ENCODE measurements at places on chromosomes 2 and 18.

GRCh38 chr2:236158969-236159777 lies 9.0 kb downstream of the GBX2 start:
- no peak for DNase-seq

- DNase-seq: no peak
Observed at GRCh38 chr2:38740851-38741731, 10.1 kb downstream of the SRSF7 start.

DNA sequence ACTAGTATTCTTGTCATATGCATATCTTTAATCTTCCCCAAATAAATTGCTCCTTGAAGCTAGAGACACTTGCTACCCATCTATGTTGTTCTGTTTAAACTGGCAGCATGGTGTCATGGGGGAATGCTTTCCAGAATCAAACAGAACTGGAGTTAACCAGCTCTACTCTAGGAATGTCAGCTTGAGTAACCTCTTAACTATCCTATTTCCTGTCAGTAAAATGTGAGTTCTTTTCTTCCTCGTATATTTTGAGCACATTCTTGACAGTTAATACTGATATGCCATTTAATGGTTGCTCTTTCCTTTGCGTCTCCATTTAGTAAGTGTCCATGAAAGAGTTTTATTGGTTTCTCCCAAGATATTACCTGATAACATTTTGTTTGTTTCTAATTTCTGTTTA lies 23.0 kb downstream of the CNTNAP5 start:
- DNase-seq: no peak

- no peak for DNase-seq
Observed at GRCh38 chr2:23698721-23699579, 228.0 kb downstream of the ATAD2B start.

DNA sequence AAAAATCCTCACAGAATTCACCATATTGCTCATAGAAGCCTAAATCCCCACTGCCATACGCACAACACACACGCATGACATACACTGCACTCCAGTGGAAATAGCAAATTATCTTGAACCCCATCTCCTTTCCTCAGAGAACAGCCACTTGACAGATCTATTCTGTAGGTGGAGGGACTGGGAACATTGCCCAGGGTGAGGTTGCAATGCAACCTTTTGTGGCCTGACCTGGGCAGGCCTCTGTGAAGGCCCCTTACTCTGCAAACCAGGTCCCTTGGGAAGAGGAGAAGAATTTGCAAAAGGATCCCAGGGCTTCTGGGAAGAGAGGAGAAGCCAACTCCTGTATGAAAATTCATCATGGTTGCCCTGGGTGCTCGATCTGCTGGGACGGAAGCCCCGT lies 51.9 kb downstream of the SDC1 start:
- no peak for DNase-seq

DNA sequence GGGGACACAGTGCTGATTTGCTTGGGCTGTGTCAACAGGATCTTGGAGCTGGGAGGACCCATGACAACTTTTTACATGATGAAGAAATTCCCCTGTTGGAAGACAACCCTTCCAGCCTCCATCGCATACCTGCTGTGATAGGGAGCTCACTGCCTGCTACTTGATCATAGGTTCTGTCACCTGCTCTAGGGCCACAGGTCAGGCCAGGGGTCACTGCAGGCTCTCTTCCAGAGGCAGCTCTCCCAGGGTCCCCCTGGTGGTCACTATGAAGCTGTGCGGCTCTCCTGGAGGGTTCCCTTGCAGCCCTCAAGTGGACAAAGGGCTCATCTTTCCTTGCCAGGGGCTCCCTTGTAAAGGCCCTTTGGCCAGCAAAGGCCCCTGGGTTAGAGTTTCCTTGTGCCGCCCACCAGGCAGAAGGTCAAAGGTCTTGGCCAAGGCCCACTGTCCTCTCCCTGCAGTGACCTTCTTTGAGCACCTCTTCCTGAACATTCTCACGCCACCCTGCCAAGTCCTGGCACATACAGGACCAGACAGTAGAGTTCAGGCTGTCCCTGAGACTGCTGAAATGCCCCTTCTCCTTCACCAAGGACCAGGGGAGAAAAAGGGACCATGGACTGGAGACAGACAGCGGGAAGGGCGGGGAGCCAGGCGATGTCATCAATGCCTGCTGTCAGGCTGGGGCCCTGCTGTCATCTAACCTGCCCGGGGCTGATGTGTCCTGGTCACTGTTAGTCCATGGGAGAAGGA lies 345.1 kb downstream of the DYSF start:
- no peak for DNase-seq

- DNase-seq: no peak
Observed at GRCh38 chr2:129812071-129812470, 167.4 kb upstream of the RAB6C start.

DNA sequence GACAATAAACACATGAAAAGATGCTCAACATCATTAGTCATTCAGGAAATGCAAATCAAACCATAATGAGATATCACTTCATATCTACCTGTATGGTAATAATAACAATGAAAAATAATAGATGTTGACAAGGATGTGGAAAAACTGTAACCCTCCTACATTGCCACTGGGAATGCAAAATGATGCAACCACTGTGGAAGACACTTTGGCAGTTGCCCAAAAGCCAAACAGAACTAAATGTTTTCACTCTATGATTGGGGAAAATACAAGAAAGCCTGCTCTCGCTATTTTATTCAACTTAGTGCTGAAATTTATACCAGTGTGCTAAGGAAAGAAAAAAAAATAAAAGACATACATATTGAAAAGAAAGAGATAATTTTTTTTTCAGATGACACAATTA lies 934.5 kb downstream of the CNTNAP5 start:
- no peak for DNase-seq

DNA sequence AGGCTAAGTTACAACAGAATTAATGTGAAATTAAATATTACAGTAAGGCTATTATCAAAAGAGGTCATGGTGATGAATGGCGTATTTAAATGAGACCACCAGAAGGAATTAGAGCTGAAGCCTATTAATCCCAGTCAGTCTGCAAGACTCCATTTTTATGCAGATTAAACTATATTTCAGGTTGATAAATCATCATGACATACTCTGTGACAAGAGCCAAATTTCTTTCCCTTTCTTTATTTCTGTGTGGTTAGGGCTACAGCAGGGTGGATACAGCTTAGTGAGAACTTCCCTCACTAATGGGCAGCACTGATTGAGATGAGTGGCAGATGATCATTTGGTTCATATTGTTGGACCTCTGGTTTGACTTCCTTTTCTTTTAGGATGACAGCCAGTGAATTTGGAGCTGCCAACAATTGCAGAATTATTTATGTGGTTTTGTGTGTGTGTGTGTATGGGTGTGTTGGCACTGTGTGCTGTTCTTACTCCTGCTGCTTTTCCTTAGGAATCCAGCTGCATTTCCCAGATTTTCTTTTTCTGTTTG lies 481.3 kb downstream of the PIK3C3 start:
- DNase-seq: no peak

DNA sequence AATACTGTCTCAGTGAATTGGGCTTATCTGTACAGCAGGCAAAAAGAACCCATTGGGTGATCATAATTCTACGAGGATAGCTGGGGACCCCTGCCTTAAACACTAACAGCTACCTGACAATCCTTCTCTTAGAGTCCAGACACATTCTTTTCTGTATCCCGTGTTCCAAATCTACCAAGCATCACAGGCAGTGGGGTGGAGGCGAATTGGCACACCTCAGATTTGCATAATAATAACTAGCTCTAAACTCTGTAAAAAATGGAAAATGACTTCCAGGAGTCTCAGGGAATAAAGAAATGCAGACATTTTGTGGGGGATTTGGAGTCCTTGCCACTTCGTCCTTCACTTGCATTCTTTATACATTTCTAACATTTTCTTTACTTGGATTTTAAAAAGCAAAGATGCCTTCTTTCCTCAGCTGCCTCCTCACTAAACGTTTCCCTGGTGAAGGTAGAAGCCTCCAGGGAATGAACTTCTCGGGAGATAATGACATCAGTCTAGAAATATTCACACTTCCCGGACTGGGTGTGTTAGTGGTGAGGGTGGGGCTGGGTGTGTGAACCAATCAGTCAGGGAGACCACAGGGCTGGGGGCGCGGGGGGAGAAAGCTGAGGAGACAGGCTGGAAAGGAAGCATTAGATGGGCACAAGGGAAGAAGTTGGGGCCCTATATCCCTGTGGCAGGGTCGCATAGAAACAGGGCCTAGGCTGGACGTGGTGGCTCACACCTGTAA lies 59.1 kb upstream of the BOD1L2 start:
- no peak for DNase-seq

DNA sequence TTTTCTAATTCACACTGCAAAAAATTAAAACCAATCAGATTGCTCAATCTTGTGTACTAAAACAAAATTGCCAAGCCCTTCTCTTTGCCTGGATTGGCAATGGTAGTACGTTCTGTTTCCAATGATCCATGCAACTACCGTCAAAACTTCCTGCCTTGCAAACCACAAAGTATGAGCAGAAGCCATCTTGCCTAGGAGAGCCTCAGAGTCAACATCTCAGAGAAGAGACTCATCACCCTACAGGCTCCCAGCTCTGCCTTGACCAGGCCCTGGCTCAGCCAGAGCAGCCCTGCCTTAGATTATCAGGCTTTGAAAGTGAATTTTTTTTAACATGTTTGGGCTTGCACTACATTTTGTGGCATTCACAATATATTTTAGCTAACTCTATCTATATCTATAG lies 574.1 kb downstream of the SATB2 start:
- DNase-seq: no peak

GRCh38 chr2:26550276-26551015 lies 72.5 kb upstream of the OTOF start:
- no peak for DNase-seq

DNA sequence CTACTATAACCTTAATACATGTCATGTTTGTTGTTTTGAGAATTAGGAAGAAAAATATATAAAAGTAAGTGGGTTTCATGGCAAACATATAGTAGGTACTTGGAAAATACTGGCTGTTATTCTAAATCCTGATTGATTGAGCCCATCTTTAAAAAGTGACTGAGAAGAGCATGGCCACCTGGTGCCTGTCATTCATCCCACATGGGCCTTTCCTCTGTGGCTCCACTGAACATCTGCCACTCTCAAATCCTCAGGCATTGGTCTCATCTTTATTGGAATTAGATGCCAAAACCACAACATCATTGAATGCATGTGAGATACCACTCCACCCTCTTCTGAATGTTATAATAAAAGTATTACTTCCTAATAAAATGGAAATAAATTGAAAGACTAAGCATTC lies 101.6 kb upstream of the TTN start:
- DNase-seq: no peak

GRCh38 chr2:83342860-83343329 lies 1116.2 kb downstream of the SUCLG1 start:
- no peak for DNase-seq

DNA sequence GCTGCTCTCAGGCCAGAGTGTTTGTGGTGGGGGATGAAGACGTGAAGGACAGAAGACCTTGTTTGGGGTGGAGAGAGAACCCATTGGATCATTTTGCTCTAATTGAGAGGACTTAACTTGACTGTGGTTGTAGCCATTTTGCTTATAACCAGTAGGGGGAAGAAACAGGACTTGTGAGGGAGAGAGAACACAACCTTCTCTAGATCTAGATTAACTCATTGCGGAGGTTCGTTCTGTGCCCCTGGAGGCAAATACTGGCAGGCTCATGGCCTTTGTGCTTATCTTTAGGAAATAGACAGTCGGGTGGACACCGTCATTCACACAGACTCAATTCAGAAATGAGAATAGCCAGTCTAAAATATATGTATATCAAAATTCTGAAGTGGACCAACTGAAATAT lies 147.0 kb upstream of the LHCGR start:
- no peak for DNase-seq

DNA sequence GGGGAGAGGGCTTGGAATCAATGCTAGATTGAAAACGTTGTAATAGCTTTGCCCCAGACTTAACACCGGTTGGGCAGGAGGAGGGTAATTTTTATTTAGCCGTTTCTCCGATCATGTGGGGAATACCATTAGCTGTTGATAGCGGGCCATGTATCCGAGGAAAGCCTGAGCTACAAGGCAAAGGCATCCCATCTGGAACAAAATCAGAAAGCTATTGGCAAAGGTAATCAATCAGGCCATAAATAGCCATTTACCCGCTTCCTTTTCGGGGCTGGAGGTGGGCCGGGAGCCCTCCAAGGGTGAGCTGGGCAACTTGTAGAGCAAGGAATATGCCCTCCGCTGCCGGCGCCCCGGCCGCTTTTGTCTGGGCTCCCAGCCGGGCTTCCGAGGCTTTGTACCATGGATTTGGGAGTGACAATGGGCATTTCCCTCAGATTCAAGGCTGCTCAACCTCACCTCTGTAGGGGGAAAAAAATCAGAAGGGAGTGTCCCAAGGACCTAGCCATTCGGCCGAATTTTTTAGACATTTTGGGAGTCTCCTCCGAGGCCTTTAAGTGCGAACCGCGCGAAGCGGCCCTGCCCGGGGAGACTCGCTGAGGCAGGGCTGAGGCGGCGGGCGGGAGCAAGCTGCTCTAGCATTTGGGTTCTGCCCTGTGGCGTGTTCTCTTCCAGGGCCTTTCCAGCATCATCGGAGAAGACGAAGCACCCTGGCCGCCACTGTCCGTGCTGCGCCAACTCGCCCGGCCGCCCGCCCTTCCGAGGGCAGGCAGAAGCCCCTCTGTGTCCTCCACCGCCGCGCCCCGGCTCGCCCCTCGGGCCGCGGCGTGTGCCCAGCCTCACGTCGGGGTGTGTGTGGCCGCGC lies 1.1 kb upstream of the HOXD9 start:
- DNase-seq: no peak

All from activated CD4-positive, CD25-positive, alpha-beta regulatory T cell (primary cell).